CD4-positive, alpha-beta memory T cell (primary cell): ENCODE measurements at places on chromosomes 11 and 22.

- H3K4me1 ChIP-seq, result no peaks in the 10 kb centered on the region
- no peaks in the 10 kb centered on the region for H3K36me3 ChIP-seq
- no peak overlapping the region for H3K4me3 ChIP-seq
- no peak overlapping the region for H3K27ac ChIP-seq
Measured at GRCh38 chr11:87719326-87720073, 455.7 kb downstream of the RAB38 start.

- DNase-seq, result peak; percentile 73
- peaks cover 35% of the 10 kb centered on the region for H3K4me1 ChIP-seq
- H3K27ac ChIP-seq, result peak overlapping the region; percentile 67
Measured at GRCh38 chr11:73366265-73366610, 10.0 kb upstream of the RELT start.

DNA sequence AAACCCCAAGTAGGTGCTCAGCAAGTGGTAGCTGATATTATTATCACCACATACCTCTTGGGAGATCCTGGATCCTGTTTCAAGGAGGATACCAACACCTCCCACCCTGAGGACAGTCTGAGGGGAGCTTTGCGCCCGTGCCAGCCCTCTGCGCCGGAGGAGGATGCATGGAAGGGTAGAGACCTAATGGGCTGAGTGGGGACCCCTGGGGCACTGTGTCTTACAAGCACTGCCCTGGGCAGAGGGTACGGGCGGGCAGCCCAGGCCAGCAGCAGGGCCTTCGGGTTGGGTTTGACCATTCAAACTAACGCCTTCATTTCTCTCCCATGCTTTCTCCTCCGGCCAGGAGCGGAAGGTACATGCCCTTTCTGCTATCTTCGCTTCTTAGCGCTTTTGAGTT is 26.3 kb downstream of the MYBPC3 start:
- peaks cover 54% of the 10 kb centered on the region for H3K36me3 ChIP-seq
- no peak overlapping the region for H3K4me3 ChIP-seq
- H3K27me3 ChIP-seq, result no peaks in the 10 kb centered on the region
- DNase-seq, result no peak
- H3K27ac ChIP-seq, result no peak overlapping the region
- H3K4me1 ChIP-seq, result no peaks in the 10 kb centered on the region

- no peak overlapping the region for H3K4me3 ChIP-seq
- no peak overlapping the region for H3K27ac ChIP-seq
- H3K27me3 ChIP-seq, result no peaks in the 10 kb centered on the region
- DNase-seq, result no peak
- no peaks in the 10 kb centered on the region for H3K4me1 ChIP-seq
Measured at GRCh38 chr11:73422886-73423285, 46.7 kb downstream of the RELT start.

GRCh38 chr11:110859998-110860397 is 147.8 kb upstream of the ARHGAP20 start:
- H3K27me3 ChIP-seq, result no peaks in the 10 kb centered on the region
- no peak for DNase-seq
- H3K27ac ChIP-seq, result no peak overlapping the region
- no peak overlapping the region for H3K4me3 ChIP-seq
- H3K4me1 ChIP-seq, result no peaks in the 10 kb centered on the region

DNA sequence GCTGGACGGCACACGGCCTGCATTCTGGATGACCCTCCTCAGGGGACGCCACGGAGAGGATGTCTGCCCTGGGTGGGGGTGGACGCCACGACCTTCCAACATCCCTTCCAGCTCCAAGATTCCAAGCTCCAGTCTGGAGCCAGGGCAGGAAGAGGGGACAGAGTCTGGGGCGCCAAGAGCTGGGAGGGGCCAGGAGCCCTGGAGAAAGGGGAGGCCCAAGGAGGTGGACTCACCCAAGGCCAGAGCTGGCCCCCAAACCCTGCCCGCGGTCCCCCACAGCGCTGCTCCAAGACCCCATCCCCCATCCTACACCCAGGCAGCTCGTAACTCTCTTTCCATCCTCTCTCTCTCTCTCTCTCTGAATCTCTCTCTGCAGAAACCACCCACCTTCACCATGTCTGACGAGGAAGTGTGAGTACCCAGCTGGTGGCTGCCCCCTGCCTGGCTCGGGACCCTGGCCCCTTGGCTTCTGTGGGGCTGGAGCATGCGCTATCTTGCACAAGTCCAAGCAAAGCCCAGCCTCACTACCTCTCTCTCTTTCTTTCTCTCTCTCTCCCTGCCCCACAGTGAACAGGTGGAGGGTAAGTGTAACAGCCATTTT is 3.1 kb downstream of the TNNT3 start:
- no peaks in the 10 kb centered on the region for H3K36me3 ChIP-seq
- no peak for DNase-seq
- no peaks in the 10 kb centered on the region for H3K4me1 ChIP-seq

DNA sequence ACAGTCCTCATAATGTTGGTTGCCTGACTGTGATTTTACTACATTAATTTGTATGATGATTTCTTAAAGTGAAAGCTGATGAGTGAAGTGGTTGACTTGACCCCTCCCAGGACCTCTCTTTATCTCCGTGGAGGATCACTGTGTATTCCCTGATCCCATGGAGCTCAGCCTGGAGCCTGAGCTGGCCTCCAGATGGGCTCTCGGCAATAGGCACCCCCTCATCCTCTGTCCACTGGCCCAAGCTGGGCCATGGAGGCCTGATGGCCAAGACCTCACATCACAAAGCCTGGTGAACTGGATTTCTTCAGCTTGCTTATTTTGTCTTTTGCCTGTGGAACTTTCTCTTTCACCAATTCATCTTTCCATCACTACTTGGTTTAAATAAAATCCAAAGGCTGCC is 75.2 kb downstream of the WNT11 start:
- H3K27me3 ChIP-seq, result no peaks in the 10 kb centered on the region
- no peak overlapping the region for H3K4me3 ChIP-seq
- peaks cover 20% of the 10 kb centered on the region for H3K4me1 ChIP-seq

GRCh38 chr22:23219317-23219716 is 39.0 kb downstream of the BCR start:
- H3K27ac ChIP-seq, result peak overlapping the region; percentile 44
- no peaks in the 10 kb centered on the region for H3K36me3 ChIP-seq
- H3K27me3 ChIP-seq, result no peaks in the 10 kb centered on the region
- H3K4me1 ChIP-seq, result peaks cover 100% of the 10 kb centered on the region

DNA sequence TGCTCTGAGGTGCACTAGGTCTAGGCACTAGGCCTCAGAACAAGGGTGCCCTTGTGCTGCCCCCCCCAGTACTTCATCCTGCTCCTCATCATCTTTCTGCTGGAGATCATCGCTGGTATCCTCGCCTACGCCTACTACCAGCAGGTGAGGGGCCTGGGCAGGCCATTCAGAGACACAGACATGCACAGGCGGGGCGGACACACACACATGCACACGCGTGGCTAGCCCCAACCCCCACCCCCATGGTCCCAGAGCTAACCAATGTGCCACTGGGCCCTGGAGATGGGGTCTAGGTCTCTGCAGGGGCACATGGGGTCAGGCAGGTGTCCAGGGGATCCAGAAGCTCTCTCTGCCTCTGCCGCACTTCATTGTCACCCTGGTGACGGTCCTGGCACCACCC is 3.9 kb downstream of the CD151 start:
- DNase-seq, result no peak
- no peak overlapping the region for H3K27ac ChIP-seq
- no peak overlapping the region for H3K4me3 ChIP-seq
- peaks cover 13% of the 10 kb centered on the region for H3K36me3 ChIP-seq
- no peaks in the 10 kb centered on the region for H3K27me3 ChIP-seq

- no peaks in the 10 kb centered on the region for H3K27me3 ChIP-seq
- no peak overlapping the region for H3K27ac ChIP-seq
- H3K4me1 ChIP-seq, result no peaks in the 10 kb centered on the region
- H3K4me3 ChIP-seq, result no peak overlapping the region
- no peak for DNase-seq
- H3K36me3 ChIP-seq, result peaks cover 25% of the 10 kb centered on the region
Measured at GRCh38 chr11:93814966-93815633, 31.0 kb downstream of the MED17 start.

GRCh38 chr11:132439711-132440255 is 1069.4 kb downstream of the NTM start:
- H3K36me3 ChIP-seq, result no peaks in the 10 kb centered on the region
- H3K27me3 ChIP-seq, result no peaks in the 10 kb centered on the region
- no peak overlapping the region for H3K4me3 ChIP-seq
- no peaks in the 10 kb centered on the region for H3K4me1 ChIP-seq

GRCh38 chr22:41565403-41566054 is 4.7 kb downstream of the CSDC2 start:
- H3K27ac ChIP-seq, result no peak overlapping the region
- H3K4me3 ChIP-seq, result no peak overlapping the region
- H3K4me1 ChIP-seq, result no peaks in the 10 kb centered on the region
- no peaks in the 10 kb centered on the region for H3K36me3 ChIP-seq

- no peak for DNase-seq
- peaks cover 3% of the 10 kb centered on the region for H3K4me1 ChIP-seq
- H3K36me3 ChIP-seq, result no peaks in the 10 kb centered on the region
- no peak overlapping the region for H3K4me3 ChIP-seq
- H3K27ac ChIP-seq, result no peak overlapping the region
Measured at GRCh38 chr11:126478466-126478865, 123.0 kb downstream of the ST3GAL4 start.

DNA sequence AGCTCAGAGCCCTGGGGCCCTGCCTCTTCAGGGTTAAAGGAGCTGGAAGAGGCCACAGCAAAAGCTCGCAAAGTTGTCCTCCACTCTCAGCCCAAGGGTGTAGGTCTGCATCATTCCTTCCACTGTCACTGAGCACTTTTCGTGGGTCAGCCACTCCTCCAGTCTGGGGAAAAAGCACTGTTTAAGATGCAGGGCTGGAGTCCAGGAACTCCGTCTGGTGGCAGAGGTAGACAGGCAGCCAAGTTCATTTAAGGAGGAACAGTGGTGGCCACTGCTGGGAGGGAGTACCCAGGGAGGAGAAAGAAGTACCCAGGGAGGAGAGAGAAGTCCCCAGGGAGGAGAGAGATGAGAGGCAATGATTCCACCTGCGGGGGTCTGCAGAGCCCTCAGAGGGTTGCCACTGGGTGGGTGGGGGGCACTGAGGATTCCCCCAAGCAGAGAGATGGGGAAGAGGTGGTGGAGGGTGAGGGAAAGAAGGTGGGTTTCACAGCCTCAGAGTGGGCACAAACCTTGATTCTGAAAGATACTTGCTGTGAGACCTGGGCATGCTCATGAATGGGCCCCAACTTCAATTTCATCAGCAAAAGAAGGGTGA is 70.0 kb upstream of the B3GAT1 start:
- DNase-seq, result no peak
- H3K4me3 ChIP-seq, result no peak overlapping the region
- H3K4me1 ChIP-seq, result no peaks in the 10 kb centered on the region
- no peaks in the 10 kb centered on the region for H3K36me3 ChIP-seq

- no peaks in the 10 kb centered on the region for H3K36me3 ChIP-seq
- DNase-seq, result no peak
- no peaks in the 10 kb centered on the region for H3K4me1 ChIP-seq
- no peak overlapping the region for H3K4me3 ChIP-seq
- H3K27ac ChIP-seq, result no peak overlapping the region
Measured at GRCh38 chr22:22800716-22801115, 86.9 kb upstream of the IGLL5 start.

DNA sequence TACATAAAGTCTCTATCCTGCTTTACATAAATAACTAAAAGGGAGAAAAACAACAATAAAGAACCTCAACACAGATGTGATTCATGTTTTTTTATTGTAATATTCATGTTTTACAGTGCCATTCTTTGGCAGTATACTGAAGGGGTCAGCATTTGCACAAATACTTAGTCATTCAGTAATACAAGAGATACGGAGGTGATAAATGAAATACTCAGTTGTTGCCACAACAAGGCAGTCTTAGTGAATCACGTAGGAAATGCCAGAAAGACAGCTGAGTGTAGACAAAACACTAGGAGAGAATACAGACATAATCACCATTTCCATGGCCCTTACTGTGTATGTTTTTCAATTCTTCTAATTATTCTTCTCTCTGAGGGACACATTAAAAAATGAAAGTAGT is 910.4 kb downstream of the METTL15 start:
- no peaks in the 10 kb centered on the region for H3K4me1 ChIP-seq
- no peak for DNase-seq
- H3K4me3 ChIP-seq, result no peak overlapping the region
- no peaks in the 10 kb centered on the region for H3K36me3 ChIP-seq

DNA sequence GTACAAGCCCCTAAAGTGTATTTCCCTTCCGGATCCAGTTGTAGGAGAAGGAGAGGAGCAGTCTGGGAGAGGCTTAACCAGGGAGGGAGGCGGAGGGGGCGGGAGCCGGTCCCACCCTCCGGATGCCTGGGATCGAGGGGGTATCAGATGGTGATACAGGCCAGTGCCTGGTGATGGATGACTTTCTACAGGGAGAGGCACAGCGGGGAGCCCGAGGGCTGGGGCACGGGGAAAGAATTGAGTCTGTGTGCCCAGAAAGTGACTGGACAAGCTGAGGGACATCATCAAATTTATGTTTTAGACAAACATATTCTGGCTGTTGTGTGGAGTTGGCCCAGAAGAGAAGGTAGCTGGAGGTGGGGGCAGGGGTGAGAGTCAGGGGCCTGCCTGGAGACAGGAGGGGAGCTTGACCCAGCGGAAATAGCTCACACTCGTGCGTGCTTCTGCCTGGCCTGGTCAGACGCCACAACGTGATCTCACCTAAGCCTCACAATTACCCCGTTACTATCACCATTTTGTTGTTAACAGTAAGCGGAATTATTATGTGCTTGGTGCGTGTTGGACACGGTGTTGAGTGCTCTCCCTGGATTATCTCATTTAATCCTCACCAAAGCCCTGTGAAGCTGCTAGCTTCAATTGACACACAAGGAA is 42.4 kb downstream of the AMPD3 start:
- DNase-seq, result no peak
- no peaks in the 10 kb centered on the region for H3K4me1 ChIP-seq
- no peak overlapping the region for H3K27ac ChIP-seq
- no peaks in the 10 kb centered on the region for H3K27me3 ChIP-seq
- no peak overlapping the region for H3K4me3 ChIP-seq
- peaks cover 80% of the 10 kb centered on the region for H3K36me3 ChIP-seq

DNA sequence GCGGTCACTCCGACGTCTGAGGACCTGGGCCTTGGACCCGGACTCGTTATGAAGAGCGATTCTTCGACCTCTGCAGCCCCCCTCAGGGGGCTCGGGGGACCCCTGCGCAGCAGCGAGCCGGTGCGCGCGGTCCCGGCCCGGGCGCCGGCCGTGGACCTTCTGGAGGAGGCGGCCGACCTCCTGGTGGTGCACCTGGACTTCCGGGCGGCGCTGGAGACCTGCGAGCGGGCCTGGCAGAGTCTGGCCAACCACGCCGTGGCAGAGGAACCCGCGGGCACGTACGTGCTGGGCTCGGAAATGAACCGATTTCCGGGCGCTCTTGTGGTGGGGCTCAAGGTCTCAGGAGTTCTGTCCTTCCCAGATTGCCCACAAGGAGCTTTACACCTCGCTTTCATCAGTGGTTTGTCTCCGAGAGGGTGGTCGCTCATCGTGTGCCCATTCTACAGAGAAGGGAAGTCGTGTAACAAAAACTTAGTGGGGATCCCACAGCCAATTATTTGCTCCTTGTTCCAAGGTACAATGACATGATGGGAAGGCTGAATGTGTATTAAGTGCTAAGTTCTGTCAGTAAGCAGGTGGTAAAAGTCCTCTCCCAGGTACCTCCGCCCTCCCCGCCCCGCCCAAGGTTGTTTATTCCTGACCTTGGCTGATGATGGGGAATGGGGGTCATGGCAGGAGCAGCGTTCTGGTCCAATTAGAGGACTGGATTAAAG is 695 bp downstream of the PEX26 start:
- DNase-seq, result no peak
- H3K27ac ChIP-seq, result peak overlapping the region; percentile 72
- peaks cover 35% of the 10 kb centered on the region for H3K4me1 ChIP-seq
